ENCODE measurements at places on chromosomes 1 and 21.

GRCh38 chr1:228744356-228744755, 9.1 kb downstream of the RHOU start:
- no peak for DNase-seq

- no peak for DNase-seq
Measured at GRCh38 chr1:60598041-60598910, 484.1 kb upstream of the NFIA start.

- no peak for DNase-seq
Measured at GRCh38 chr1:70641868-70642267, 230.8 kb downstream of the CTH start.

- no peak for DNase-seq
Measured at GRCh38 chr1:218339267-218339831, 5.8 kb upstream of the TGFB2 start.

- no peak for DNase-seq
Measured at GRCh38 chr1:52614671-52615070, 12.5 kb downstream of the GPX7 start.

DNA sequence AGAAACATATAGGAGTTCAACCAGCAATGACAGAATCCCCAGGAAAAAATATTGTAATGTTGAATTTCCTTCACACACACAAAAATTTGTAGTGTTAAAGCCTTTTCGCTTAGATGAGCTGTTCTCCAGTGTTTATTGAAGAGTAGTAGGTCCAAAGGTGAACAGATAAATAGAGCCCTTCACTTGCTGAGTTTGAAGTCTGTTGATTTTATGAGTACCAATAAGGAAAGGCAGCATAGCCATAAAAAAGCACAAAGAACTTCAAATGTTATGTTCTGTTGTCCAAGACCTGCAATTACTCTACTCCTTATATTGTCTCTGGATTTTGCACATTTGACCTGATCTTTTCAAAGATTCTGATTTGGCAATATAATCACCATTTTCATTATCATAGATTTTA, 362.7 kb upstream of the B3GALT2 start:
- DNase-seq = no peak
